Ascending aorta (tissue), 2 donors: ENCODE measurements at places on chromosomes 13 and 19. TPM values are rescaled to one million over a fixed set of nuclear protein-coding genes. Genes with fewer than 3 reads are reported as not detected.

The PRR20B gene
- total RNA-seq = not detected

The CEACAM5 gene
- not detected for total RNA-seq

DNA sequence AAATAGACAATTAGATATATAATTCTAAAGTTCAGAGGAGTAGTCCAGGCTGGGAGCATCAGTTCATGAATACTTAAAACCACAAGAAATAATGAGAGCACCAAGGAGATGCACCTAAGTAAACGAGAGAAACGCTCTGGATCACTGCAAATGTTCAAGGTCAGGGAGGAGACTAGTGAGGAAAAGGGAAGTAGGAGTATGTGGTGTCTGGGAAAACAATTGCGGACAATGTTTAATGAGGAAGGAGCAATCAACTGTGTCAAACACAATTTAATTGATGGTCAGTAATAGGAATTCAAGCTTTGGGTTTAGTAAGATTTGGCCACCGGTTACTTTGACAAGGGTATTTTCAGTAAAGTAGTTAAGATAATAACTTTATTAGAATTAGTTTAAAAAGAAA is 652.2 kb downstream of the DACH1 start:
- H3K4me3 ChIP-seq = no peak overlapping the region
- H3K4me1 ChIP-seq = peaks cover 4% of the 10 kb centered on the region
- H3K36me3 ChIP-seq = no peaks in the 10 kb centered on the region
- no peak for DNase-seq
- no peak overlapping the region for H3K27ac ChIP-seq

DNA sequence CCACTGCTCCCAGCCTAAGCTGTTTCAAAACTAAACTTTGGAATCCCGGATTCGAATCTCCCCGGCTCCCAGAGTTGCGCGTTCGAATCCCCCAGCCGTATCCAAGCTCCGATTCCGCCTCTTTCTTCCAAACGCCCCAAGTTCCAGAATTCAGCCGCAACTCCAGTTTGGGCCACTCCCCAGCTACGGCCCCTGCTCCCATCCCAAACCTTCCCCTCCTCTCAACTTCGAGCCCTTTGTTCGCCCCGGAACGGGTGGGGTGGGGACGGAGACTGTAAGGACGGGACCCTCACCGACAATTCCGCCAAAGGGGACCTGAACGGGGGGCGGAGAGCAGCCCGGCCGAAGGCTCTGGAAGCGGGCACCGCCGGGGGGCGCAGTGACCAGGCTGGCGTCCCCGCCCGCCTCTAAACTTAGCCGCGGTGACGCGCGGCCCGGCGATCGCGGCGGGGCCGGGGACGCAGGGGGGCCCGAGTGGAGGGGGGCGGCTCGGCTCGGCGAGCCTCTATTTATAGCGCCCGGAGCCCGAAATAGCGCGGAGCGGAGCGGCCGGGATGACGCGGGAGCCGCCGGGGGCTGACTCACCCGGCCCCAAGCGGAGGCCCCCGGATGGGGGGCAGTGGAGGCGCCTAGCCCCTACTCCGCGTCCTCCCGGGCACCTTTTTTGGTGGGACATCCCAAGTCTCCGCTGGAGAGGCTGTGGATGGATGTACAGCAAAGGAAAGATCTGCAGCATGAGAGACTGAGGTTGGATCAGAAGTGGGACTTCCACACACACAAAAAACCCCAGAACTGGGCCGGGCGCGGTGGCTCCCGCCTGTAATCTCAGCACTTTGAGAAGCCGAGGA is 4.9 kb upstream of the ERCC1 start:
- H3K4me1 ChIP-seq = peaks cover 38% of the 10 kb centered on the region
- peak overlapping the region; percentile 65 for H3K4me3 ChIP-seq
- H3K27ac ChIP-seq = peak overlapping the region; percentile 93
- no peaks in the 10 kb centered on the region for H3K27me3 ChIP-seq
- DNase-seq = peak; percentile 93

DNA sequence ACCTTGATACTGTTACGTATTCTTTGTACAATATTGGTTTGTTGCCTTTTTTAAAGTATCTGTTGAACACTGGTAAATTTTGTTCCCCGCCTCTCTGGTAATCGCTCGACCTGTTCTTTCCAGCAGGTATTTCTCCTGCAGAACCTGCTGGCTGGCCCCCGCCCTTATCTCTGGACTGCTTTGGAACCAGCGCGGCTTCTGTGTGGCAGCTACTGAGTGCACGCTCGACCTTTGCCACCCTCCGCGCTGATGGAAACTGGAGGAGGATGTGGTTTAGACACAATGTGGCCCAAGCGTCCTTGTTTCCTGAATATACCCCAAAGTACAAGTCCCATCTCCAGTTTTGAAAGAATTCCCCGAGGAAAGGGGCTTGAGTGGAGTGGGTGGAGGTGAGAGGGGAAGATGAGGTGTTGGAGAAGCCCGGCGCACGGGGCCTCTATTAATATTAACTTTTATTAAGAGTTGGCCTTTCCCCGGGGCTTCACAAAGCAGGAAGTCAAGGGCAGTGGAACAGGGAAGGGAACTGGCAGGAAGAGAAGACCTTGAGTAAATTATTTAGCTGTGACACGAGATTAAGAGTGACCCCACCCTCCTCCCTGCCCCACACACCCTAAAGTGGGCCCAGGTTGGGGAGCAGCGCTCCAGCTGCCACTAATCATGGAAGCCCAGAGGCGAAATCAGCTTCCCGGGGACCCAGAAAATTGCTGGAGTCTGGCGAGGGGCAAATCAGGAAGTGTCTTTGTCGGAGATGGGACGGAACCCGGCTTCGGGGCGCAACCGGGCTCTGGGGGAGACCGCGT is 16.0 kb downstream of the CDX2 start:
- no peaks in the 10 kb centered on the region for H3K36me3 ChIP-seq
- H3K27me3 ChIP-seq = peaks cover 3% of the 10 kb centered on the region
- peak overlapping the region; percentile 59 for H3K4me3 ChIP-seq
- peaks cover 9% of the 10 kb centered on the region for H3K4me1 ChIP-seq
- no peak for DNase-seq

GRCh38 chr19:18807861-18808331 is 16.8 kb upstream of the COMP start:
- H3K27ac ChIP-seq = peak overlapping the region; percentile 28
- no peaks in the 10 kb centered on the region for H3K36me3 ChIP-seq
- H3K4me1 ChIP-seq = peaks cover 8% of the 10 kb centered on the region
- no peak overlapping the region for H3K4me3 ChIP-seq
- no peaks in the 10 kb centered on the region for H3K27me3 ChIP-seq
- DNase-seq = no peak
